Activated naive CD4-positive, alpha-beta T cell (primary cell): ENCODE measurements at places on chromosomes 2 and 18.

DNA sequence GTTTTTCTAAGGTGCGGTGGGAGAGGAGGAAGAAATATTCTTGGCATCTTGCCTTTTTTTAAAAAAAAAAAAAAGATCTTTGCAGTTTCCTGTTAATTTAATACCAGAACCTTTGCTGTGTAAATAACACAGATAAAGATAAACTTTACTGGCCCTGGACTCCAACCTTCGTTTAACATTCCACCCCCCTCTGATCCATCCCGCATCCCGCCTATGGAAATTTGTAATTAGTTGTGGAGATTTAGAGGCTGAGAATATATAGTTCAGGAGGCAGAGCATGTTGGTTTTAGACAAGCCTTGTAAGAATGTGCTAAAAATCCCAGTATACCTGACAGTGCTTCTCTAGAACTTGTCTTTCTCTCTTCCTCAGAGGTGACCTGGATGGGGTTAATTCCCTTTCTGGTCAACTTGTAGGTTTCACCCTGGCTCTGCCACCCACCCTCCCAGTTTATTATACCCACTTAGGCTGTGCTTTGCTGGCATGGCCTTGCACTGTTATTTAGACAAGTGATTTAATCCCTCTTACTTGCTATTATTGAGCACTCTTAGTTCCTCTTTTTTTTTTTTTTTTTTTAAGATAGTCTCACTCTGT lies 2.9 kb upstream of the C2orf72 start:
- DNase-seq = no peak

DNA sequence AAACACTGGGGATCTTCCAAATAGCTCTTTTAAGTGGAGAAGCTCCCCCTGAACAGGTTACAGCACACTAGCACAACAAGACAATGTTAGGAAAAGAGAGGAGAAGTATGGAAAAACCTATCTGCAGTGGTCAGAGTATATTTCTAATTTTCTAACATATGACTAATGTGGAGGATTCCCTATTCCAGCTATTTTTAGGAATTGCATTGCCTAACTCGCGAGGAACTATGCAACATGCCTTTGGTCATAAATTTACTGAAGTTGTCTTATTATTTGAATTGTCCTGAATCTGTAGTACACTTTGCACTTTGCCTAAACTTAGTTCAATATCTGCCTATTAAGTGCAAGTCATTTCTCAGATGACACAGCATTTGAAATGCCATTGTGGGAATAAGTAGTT lies 381.4 kb downstream of the CCDC85A start:
- DNase-seq = no peak

- no peak for DNase-seq
Measured at GRCh38 chr18:73891572-73892421, 255.8 kb downstream of the FBXO15 start.

GRCh38 chr2:445896-446295 lies 158.0 kb upstream of the ALKAL2 start:
- DNase-seq = no peak

DNA sequence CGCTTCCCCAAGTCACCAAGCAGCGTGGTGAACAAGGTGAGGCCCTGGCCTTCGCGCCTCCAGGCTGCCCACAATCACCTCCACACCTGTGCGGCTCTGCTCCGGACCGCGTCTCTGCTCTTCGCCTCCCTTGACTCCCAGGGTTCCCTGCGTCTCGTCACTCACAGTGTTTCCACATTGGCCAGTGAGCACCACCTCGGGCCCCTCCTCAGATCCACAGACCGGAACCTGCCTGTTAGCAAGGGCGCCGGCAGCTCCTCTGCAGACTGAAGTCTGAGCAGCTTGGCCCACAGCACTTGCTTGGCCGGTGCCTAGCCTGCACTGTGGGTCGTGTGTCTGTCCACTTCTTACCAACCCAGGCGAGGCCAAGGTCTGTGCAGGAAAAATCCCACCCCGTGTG lies 155.3 kb upstream of the ALKAL2 start:
- DNase-seq = no peak

DNA sequence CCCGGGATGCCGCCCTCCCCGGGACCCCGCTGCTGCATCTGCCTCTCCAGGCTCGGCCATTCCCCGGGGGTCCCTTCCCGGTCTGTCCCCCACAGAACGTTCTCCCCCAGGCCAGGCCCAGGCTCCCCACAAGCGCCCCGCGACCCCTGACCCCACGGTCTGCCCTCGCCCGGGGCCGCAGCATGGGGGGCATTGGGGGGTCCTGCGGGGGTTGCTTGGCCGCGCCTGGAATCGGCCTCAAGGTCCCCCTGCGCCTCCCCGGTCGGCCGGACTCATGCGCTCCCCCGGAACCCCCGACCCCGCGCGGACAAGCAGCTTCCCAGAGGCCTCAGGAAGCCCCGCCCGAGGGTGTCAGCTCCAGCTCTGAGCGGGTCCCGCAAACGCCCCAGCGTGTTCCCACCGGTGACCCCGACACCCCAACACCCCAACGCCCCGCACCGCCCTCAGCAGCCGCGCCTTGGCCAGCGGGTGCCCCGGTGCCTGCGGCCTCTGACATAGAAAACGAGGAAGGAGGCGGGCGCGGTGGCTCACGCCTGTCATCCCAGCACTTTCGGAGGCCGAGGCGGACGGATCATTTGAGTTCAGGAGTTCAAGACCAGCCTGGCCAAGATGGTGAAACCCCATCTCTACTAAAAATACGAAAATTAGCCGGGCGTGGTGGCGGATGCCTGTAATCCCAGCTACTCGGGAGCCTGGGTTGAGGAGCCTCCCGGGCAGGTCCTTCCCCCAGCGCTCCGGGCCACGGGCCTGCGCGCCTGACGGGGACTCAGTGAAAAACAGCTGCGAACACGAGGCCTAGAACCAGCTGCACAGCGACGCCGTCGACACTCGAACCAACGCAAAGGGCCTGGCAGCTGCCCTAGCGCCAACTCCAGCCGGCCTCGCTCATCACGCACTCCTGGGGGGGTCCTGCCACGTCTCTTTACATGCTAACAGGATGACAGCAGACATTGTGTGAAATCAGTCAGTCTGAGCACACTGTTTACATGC lies 61.8 kb upstream of the CTDP1 start:
- no peak for DNase-seq

DNA sequence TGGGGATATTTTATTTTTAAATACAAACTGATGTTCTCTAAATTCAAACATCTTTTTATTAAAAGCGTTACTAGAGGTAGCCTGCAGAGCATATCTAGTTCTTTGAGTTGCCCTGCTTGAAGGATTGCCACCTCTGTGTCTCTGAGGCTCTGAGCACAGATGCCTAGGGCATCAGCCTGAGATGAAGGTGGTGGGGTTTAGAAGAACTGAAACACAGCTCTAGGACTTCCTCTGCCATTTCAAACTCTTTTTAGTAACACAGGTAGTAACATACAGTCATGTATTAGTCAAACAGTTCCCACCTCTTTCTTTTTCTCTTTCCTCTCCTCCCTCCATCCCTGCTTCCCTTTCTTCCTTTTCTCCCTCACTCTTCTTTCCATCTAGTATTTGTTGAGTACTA lies 57.6 kb downstream of the TTC21B start:
- no peak for DNase-seq

- DNase-seq = no peak
Measured at GRCh38 chr18:69978732-69979715, 31.4 kb upstream of the CD226 start.

DNA sequence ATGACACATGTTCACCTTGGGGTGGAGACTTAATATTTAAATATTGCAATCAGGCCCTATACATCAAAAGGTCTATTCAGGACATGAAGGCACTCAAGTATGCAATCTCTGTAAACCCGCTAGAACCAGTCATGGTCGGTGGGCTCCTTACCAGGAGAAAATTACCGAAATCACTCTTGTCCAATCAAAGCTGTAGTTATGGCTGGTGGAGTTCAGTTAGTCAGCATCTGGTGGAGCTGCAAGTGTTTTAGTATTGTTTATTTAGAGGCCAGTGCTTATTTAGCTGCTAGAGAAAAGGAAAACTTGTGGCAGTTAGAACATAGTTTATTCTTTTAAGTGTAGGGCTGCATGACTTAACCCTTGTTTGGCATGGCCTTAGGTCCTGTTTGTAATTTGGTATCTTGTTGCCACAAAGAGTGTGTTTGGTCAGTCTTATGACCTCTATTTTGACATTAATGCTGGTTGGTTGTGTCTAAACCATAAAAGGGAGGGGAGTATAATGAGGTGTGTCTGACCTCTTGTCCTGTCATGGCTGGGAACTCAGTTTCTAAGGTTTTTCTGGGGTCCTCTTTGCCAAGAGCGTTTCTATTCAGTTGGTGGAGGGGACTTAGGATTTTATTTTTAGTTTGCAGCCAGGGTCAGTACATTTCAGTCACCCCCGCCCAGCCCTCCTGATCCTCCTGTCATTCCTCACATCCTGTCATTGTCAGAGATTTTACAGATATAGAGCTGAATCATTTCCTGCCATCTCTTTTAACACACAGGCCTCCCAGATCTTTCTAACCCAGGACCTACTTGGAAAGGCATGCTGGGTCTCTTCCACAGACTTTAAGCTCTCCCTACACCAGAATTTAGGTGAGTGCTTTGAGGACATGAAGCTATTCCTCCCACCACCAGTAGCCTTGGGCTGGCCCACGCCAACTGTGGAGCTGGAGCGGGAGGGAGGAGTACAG lies 108.1 kb downstream of the XRCC5 start:
- DNase-seq = no peak

DNA sequence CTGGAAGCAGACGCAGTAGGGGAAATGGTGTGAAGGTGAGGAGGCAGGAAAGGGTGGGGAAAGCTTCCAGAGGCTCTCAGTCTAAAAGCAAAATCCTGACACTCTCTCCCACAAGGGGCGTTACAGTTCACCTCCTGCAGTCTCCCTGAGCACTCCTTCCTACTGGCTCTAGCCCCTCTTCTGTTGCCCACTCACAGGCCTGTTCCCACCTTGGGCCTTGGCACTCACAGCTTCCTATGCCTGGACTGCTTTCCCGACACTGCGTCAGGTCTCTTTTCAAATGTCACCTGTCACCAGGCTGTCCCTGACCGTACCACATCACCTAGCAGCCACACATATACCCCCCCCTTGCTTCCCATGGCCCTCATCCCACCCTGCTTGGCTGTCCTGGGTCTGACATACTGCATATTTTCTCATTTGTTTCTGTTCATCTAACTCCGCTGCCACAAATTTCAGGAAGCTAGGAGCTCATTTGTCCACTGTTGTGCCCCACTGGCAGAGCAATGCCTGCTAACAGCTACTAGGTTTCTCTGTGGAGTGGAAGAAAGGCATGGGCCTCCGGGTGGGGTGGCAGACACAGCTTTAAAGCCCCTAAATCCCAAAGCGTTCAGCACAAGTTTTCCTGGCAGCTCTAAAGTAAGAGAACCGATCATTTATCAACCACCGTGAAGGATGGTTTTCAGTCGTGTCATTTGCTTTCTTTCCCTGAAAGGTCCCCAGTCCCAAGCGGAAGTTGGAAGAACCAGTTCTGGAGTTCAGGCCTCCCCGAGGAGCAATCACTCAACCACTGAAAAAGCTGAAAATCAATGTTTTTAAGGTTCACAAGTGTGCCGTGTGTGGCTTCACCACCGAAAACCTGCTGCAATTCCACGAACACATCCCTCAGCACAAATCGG lies 118.8 kb downstream of the ZNF532 start:
- DNase-seq = no peak

- DNase-seq = no peak
Measured at GRCh38 chr18:63148449-63149301, 170.9 kb downstream of the BCL2 start.

GRCh38 chr2:9782197-9782719 lies 61.0 kb upstream of the TAF1B start:
- DNase-seq = peak; percentile 29

DNA sequence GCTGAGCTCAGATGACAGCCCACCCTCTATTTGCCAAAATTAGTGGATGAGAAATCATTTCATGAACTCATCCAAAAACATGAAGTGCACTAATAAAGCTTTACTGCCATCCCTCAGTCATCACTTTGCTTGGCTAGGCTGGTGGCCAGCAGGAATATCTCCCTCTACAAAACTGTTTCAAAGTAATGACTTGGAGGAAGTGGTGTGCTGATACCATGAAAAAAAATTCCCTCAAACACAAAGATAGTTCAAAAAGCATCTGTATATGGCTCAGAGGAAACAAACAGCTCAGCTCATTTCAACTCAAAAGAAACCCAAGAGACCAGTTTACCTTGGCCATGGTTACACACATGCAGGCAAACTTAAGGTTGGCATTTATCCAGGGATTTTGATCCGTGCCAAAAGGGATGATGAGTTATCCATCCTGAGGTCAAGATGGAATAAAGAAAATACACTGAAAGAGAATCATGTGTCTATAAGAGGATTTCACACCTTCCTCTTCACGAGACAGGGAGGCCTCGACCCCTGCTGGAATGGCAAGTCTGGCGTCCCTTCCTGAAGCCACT lies 18.4 kb upstream of the WIPF1 start:
- no peak for DNase-seq

DNA sequence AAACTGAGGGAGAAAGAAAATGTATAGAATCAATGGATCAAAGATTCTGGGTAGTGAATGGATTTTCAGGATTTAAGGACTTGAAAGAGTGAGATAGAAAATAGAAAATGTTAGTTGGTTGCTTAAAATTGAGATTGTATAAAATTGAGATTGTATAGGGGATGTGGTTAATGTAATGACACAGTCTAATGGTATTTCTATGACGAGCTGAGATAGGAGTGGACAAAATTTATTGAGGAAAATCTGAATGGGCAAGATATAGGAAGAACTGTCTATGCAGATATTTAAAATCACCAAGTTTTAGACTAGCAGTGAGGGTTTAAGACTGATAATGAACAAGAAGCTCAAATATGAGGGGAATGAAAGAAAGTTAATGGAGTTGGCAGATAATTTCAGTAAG lies 406.6 kb downstream of the NYAP2 start:
- no peak for DNase-seq

GRCh38 chr2:109429567-109430328 lies 184.0 kb downstream of the SEPTIN10 start:
- no peak for DNase-seq

GRCh38 chr2:215966274-215966673 lies 47.1 kb downstream of the MREG start:
- no peak for DNase-seq

DNA sequence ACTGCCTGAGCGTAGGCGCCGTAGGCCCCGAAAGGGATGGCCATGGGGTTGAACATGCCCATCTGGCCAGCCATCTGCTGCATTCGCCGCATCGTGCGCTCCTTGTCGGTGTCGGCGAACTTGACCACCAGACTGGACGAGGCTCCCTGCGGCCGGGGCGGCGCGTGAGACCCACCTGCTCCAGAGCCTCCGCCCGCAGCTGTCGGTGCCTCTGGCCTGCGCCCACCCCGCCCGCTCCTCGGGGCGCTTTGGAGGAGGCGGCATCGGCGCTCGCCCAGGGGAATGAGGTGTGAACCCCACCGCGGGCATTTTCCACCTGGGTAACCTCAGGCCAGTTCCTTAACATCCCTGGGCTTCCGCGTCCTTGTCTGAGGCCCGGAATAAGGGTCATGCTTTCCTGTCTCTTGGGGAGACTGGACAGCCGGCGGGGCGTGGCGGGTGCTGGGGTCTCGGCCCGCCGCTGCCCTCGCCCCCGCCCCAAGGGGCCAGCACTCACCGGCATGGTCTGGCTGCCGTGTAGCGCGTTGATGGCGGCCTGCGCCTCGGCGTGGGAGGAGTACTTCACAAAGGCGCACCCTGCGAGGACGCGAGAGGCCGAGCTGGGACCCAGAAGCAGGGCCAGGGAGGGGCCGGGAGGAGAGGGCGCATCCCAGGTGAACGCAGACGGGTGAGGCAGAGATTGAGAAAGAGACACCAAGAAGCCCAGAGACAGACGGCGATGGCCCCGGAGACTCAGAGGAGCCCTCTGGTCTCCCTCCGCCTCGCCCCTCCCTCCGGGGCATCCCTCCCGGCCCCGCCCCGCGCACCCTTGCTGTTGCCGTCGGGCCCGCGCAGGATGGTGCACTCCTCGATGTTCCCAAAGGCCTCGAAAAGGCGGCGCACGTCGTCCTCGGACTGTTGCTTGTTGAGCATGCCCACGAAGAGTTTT lies 291.0 kb downstream of the CELF4 start:
- no peak for DNase-seq
